ENCODE measurements at places on chromosomes 5 and 9.

DNA sequence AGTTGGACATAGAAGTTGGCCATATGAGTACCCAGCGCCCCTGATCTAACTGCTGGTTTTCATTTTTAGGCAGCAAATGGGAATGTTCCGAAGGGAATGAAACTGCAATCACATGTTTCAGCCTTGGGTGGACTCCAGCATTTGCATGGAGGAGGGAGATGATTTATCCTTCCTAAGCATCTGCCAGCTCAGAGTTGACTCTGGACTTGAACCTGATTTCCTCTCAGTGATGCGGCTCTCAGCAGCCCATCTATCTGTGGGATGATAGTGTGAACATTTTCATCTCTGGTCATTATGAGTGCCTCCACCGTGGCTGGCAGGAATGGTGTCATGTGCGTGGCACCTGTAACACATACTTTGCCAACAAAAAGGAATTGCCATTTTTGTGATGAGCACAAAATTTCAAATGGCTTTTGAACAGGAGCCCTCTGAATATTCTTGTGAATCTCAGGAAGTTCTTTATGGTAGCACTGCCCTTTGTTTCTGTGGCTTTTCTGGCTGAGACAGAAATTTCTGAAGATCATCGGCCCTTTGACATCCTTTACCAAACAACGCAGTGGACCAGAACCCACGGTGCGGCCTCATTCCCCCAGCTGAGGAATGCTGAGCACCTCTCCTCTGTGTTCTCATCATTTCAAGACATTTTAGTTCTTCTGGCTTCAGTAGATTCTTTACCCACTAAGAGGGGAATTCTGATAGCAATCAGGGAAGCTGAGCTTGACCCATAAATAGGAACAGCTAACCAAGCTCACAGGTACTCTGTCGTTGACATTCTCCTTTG is 28.5 kb downstream of the FUBP3 start:
- DNase-seq = no peak

GRCh38 chr5:172283862-172284610 is 472 bp upstream of the UBTD2 start:
- DNase-seq = peak; percentile 70

GRCh38 chr5:64634997-64635686 is 55.2 kb upstream of the SHISAL2B start:
- DNase-seq = no peak

GRCh38 chr5:144103611-144104485 is 66.6 kb downstream of the YIPF5 start:
- no peak for DNase-seq

DNA sequence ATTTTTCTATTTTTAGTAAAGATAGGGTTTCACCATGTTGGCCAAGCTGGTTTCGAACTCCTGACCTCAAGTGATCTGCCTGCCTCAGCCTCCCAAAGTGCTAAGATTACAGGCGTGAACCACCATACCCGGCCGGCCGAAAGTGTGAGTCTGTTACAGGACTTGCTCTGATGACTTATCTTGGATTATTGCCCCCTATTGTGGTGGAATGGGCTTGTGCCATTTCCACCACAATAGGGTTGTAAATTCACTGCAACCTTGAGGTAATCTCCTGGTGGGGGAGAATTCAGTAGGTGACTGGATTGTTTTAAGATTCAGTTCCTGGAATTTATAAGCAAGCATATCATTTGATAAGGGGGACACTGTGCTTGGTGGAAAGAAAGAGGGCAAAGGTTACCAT is 15.0 kb upstream of the HMGCR start:
- no peak for DNase-seq
